ENCODE measurements at places on chromosomes 12 and 14.

DNA sequence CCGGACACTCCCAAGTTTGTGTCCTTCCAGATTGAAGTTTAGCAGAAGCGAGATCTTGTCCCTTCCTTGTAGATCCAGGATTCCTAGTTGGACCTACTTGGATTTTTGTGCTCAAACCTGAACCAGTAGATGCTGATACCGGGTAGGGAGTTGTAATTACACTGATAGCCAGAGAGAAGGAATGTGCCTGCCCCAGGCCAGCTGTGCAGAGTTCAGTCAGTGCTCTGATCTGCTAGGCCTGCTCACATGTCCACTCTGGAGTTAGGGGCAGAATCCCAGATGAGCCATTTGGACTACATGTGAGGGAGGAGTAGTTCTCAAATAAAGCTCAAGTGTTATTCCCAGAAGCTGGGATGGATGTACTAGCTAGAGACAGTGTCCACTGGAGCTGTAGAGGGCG lies 65.7 kb downstream of the PRKCH start:
- no peak for DNase-seq

DNA sequence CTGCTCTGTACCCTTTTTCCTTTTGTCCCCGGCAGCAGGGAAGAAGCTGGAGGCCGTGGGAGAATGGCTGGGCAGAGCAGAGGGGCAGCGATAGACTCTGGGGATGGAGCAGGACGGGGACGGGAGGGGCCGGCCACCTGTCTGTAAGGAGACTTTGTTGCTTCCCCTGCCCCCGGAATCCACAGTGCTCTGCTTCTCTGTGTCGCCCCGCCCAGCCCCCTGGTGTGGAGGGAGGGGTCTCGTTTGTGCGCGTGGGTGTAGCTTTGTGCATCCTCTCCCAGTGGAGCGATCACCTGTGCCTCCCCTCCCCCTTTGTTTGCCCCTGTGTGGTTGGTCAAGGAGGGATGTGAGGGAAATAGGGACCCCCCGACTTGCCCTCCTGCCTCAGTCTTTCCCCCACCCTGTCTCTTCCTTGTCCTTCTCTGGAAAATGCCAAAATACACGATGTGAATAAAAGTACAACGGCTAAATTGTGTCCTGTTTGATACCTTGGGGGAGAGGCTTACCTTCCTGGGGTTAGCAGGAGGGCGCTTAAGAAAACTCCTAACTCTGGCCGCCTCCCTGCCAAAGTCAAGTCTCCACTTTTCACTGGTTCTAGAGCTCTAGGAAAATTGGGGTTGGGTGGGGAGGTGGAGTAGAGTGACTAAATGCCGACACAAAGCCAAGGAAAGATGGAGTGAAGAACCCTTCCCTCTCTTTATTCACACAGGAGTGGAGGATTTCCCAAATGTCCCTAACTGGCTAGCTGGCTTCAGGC lies 990 bp upstream of the TPI1 start:
- DNase-seq = no peak

- DNase-seq = no peak
These were observed 75.3 kb downstream of the CRACR2A start for GRCh38 chr12:3677609-3678008.

DNA sequence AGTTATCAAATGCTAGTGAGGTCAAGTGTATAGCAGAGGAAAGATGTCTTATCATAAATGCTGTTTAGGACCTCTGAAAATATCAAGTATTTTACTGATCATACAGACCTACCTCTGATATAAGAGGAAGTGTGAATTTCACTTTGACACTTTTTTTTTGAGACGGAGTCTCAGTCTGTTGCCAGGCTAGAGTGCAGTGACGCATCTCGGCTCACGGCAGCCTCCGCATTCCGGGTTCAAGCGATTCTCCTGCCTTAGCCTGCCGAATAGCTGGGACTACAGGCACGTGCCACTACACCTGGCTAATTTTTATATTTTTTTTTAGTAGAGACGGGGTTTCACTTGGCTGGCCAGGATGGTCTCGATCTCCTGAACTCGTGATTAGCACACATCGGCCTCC lies 55.1 kb upstream of the PIK3C2G start:
- DNase-seq = no peak

- no peak for DNase-seq
These were observed 183.4 kb downstream of the KIF26A start for GRCh38 chr14:104321802-104322130.

DNA sequence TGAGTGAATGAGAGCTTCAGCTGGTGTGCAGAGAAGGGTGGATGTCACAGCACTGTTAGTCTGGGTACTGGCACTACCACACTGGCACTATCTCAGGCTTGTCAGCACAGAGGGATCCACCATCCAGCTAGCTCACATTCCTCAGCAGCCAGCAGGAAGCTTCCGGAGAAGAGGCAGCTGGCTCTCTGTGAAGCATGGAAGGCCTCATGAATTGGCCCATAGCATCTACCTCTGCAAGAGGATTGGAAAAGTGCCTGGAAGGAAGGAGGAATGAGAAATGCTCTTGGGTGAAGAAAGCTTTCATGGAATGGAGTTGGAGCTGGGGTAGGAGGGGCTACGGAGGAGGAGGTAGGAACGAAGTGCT lies 9.9 kb downstream of the KRT83 start:
- DNase-seq = no peak

GRCh38 chr12:77940567-77940966 lies 109.9 kb downstream of the NAV3 start:
- no peak for DNase-seq

GRCh38 chr14:34993426-34993825 lies 10.6 kb downstream of the SRP54 start:
- no peak for DNase-seq

DNA sequence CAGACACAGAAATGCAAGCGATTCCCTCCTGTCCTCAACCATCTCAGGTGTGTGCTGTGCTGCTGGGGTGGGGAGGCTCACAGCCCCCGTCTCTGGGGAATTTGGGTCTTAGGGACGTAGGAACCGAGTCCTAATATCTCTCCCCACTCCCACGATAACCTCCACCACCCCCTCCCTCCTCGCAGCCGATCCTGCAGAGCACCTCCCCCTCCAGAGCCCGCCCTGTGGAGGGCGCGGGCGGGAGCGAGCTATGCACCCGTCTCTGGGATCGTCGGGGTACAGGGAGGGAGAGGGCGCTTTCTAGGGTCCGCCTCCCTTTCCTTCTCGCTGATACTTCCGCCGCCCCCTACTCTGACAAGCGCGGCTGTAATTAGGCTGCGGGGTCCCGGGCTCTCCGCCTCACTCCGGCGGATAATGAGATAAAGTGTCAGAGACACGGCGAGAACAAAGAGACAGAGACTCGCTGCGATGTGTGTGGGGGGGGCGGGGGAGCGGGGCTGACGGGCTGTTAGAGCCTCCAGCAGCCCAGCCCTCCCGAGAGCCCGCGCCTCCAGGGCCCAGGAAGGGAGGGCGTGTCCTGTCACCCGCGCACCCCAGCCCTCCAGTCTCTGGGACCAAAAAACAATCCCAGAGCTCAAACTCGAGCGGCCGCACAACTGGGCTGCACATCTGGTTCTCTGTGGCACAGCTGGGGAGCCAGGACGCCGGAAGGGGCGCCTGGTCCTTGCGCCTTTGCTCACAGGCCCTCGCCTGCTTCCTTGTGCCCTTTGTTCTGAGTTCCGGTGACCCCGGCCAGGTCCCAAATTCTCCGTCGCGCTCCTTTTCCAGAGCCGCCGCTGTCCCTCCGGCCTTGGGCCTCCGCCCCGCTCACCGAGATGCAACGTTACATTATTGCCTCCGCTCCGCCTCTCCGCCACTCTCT lies 8.7 kb downstream of the SHMT2 start:
- peak; percentile 37 for DNase-seq

GRCh38 chr14:22837750-22838538 lies 1.6 kb downstream of the MMP14 start:
- DNase-seq = peak; percentile 42

DNA sequence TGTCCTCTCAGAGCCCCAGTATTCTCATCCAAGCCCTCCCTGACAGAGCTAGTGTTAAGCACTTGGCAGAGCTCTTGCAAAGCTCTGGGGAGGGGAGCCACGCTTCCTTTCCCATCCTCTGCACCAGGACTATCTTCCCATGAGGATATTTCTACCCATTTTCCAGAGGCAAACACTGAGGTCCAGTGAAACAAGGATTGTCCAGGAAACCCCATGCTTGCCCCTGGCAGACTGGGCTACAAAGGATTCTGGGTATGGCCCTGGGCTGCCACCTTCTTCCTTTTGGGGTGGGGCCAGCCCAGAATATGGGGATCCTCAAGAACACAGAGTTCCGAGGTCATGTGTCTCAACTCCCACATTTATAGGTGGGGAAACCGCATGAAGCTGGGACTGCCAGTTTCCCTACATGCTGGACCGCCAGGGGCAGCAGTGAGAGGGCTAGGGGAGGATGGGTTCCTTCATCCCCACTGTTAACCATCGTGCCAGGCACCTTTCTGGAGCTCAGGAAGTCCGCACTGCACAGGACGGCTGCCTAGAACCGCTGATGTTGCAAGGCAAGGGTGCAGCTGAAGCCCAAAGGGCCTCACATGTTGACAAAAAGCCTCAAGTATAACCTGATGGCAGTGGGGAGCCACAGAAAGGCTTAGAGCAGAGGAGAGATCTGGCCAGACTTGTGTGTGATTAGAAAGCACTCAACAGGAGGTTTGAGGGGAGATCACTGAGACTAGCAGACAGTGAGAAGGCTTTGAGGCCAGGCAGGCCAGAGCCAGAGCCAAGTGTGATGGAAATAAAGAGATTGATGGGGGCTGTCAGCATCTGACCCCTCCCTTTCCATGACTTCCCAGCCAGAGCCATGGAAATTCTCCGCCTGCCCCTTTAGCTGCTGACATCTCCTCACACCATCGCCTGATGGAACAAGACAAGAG lies 5.5 kb upstream of the CCDC85C start:
- peak; percentile 74 for DNase-seq

DNA sequence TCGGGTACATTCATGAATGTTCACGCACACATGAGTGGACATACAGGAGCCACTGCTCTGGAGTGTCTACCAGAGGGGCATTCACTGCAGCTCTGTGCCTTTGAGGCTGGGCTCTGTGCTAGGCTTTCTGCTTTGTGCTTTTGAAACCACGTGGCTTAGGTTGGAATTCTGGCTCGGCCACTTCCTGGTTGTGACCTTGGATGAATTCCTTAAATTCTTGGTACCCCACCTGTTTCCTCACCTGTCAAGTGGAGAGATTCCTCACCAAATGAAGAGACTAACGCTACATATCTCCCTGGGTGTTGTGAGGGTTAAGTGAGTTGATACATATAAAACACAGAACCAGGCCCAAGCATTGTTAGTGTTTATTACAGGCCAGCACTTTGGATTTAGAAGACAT lies 842.8 kb downstream of the VRK1 start:
- no peak for DNase-seq

GRCh38 chr12:96889273-96889933 lies 17.7 kb upstream of the NEDD1 start:
- DNase-seq = no peak

- no peak for DNase-seq
These were observed 1.5 kb downstream of the EML5 start for GRCh38 chr14:88791252-88791621.

DNA sequence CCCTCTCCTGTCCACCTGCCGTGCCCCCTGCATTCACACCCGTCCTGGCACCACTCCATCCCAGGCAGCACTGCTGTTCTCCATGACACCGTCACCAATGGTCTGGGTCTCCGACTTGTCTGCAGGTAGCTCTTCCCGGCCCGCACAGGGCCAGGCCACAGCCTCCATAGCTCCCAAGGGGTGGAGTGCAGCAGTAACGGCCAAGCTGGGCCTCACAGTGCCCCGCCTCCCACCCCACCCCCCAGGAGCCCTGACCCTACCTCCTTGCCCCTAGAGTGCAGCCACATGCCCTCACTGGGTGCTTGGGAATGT lies 12.9 kb downstream of the FBRSL1 start:
- DNase-seq = no peak

GRCh38 chr12:4909734-4910501 lies at the start of gene KCNA1:
TSS of gene KCNA1 (plus strand) at chr12:4909905. CDS start at chr12:4911379, 1,474 bp downstream.
- no peak for DNase-seq

All from small intestine (tissue), 16 donors.